ENCODE measurements at places on chromosomes 4 and X. TPM values are rescaled to one million over a fixed set of nuclear protein-coding genes. Genes with fewer than 3 reads are reported as not detected.

GRCh38 chrX:23276475-23276874, 58.2 kb upstream of the PTCHD1 start:
- DNase-seq, result no peak

DNA sequence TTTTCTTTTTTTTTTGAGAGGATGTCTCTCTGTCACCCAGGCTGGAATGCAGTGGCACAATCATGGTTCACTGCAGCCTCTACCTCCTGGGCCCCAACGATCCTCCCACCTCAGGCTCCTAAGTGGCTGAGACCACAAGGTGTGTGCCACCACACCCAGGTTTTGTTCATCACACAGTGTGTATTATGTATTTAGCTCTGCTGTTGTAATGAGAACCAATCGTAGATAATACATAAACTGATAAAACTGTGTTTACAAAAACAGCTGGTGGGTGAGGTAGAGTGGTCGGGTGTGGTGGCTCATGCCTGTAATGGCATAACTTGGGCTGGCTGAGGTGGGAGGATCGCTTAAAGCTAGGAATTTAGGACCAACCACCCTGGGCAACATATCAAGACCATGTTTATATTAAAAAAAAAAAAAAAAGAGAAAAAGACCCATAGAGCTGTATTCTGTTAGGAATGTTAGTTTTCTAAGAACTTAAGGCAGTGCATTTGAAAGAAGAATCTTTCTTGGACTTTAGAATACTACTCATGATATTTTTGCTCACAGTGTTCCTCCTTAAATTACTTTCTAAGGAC, 34.9 kb downstream of the POLR2B start:
- DNase-seq, result no peak

GRCh38 chr4:128737098-128737513, 72.4 kb upstream of the JADE1 start:
- no peak for DNase-seq

VSIG4 gene
- not detected for total RNA-seq

DNA sequence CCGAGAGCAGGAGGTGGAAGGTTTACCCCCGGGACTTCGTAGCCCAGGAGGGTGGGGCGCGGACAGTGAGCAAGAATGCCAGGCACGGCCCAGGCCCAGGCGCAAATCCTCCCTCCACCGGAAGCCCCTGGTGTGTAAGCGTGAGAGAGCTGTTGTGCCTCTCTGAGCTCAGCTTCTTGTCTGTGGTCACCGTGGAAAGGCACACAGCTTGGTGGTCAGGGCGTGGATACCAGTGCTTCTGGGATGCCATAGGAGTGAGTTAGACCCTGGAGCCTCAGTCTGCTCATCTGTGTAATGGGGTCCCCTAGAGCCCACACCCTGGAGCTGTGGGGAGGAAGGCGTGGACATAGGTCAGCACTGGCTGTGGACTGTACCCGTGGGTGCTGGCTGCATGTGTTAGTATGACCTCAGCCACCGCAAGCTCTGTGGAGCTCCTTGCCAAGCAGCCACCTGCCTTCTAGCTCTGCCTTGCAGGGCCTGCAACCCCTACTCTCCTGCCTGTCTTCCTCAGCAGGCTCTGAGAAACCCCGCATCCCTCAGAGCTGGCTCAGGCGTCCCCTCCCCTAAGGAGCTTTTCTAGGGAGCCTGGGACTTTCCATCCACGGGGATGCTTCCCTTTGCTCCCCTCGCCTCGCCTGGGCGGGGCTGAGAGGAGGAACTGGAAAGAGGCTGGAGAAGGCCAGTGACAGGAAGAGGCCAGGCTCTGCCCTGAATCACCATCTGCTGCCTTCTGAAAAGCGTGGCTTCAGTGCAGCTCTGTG, 28.0 kb upstream of the AFAP1 start:
- DNase-seq, result peak; percentile 61

USP17L24 gene
- total RNA-seq, result not detected

- no peak for DNase-seq
Measured at GRCh38 chr4:152805818-152806217, 26.1 kb downstream of the ARFIP1 start.

DNA sequence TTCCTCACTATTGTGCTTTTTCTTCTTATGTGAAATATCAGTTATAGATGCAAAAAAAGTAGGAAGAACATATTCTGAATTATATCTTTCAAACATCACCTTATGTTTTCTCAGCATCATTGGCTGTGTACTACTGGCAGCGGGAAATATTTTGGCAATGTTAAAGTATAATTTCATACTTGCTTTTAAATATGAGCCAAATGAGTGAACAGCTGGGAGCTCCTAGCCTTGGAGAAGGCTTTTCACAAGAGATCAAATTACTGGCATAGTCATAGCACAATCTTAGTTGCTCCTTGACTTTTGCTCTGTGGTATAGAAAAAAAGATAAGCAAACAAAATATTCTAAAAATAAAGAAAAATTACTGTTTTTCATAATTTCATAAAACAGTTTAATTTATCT, 1575.8 kb upstream of the PABPC4L start:
- DNase-seq, result no peak

GRCh38 chr4:3040452-3041191, 33.7 kb downstream of the HTT-AS start:
- DNase-seq, result no peak

- no peak for DNase-seq
Measured at GRCh38 chrX:70292788-70293187, 2.9 kb downstream of the KIF4A start.

TEX11 gene
- 0.37 TPM for total RNA-seq

DNA sequence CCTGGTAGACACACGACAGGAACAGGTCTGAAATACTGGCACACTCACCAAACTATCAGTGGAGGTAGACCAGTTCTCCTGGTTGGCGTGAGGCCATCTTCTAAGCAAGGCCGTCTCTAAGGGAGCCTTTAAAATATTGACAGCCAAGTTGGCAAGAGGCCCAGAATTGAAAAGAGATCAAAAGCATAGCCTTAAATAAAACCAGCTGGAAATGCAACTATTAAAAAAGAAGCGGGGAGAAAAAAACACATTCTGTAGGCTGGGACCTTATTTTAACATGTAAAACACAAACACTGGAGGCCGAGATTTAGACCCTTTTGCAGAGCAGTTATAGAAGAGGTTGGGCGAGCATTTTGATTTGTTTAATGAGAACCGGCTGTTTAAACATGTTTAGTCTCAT, 233.0 kb upstream of the CLNK start:
- no peak for DNase-seq

DNA sequence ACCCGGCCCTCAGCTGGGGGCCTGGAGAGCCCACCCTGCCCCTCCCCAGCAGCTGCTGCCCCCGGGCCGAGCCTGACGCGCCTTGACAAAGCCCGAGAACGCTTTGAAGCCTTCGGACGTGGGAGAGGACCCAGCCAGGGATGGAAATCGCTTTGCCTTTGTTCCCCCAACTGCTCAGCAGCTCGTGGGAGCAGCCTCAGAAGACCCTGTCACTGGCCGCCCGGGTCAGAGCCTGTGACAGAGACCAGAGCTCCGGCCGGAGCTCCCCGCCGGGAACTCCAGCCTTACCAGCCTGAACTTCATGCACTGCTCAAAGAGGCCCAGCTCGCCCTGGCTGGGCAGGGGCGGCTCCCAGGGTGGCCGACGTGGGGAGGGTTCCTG, 2.6 kb upstream of the SLC6A8 start:
- DNase-seq, result no peak

DNA sequence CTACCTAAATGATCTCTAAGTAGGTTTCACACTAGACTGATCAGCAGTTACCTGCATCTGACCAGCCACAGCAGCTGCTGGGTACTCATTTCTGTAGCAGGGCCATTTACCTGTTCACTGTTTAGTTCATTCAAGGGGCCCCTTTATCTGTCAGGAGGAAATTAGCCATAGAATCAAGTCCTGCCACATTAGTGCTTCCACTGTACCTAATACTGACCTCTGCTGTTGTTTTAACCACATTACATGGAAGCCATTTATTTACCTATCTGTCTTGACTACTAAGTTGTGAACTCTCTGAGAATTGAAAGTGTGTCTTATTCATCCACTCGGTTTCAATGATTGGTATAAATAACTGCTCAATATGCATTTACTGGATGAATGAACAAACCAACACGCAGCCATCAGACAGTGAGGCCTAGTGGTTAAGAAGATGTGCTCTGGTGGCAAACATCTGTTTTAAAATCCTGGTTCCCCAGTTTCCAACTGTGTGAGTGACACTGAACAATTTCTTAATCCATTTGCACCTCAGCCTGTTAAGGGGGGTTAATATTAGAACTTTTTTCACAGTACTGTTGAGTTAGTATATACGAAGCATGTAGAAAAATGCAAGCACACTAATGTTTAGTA, 30.0 kb upstream of the ANXA5 start:
- DNase-seq, result no peak

- DNase-seq, result peak; percentile 49
Measured at GRCh38 chr4:15396157-15396800, 31.6 kb upstream of the C1QTNF7 start.
